ENCODE measurements at places on chromosomes 16 and 17.

DNA sequence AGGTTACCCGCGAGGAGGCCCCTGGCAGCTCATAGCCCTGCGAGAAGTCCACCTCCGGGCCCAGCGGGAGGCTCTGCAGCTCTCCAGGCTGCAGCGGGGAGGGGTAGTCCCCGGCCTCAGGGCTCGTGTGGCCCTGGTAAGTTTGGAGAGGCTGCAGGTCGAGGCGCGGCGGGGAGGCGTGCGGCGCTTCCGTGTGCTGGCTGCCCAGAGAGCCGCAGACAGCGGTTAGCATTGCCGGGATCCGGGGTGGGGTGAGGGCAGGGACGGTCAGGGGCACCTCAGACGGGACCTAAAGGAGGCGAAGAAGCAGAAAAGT lies 2.8 kb downstream of the SP6 start:
- ATAC-seq, result no peak

DNA sequence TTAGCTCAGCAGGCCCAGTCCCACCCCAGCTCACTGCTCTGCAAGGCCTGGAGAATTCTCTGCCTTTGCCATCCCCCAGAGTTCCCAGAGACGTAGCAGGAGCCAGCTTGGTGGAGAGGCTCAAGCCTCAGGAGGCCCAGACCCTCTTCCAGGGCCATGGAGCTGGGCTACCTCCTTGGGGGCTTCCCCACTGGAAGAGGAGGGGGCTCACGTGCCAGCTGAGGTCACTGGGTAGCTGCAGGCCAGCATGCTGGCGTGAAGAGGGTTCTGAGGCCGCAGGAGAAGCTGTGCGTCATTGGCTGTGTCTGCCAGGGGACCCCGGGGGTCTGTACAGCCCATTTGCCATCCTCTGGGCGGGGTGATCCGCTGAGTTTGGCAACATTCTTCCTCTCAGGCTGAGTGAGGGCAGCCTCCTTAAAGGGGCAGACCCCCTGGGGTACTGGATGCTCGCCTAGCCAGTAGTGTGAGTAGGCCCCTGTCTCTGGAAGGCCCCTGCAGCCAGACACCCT lies 131.6 kb downstream of the RAB11FIP4 start:
- ATAC-seq, result no peak

DNA sequence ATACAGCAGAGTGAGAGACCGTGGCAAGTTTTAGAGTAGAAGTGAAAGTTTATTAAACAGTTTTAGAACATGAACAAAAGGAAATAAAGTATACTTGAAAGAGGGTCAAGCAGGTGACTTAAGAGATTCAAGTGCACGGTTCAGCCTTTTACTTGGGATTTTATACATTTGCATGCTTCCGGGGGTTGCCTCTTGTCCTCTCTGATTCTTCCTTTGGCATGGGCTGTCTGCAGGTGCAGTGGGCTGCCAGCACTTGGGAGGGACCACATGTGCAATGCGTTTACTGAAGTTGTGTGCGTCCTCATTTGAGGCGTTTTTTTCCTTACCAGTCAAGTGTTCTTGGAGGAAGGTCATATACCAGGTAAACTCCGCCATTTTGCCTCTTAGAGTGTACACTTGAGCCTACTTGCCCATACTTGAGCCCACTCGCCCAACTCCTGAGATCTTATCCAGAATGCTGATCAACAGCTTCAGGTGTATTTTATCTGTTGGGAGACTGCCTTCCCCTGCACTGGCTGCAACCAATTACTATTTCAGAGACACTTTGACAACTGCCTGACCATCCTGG lies 195.2 kb downstream of the IRX5 start:
- no peak for ATAC-seq

- peak; percentile 83 for ATAC-seq
Measured at GRCh38 chr16:84084570-84085270, 32.0 kb downstream of the MBTPS1 start.

- peak; percentile 43 for ATAC-seq
Measured at GRCh38 chr17:68198931-68199836, 48.7 kb upstream of the AMZ2 start.
